ENCODE measurements at places on chromosomes 5 and 9.

DNA sequence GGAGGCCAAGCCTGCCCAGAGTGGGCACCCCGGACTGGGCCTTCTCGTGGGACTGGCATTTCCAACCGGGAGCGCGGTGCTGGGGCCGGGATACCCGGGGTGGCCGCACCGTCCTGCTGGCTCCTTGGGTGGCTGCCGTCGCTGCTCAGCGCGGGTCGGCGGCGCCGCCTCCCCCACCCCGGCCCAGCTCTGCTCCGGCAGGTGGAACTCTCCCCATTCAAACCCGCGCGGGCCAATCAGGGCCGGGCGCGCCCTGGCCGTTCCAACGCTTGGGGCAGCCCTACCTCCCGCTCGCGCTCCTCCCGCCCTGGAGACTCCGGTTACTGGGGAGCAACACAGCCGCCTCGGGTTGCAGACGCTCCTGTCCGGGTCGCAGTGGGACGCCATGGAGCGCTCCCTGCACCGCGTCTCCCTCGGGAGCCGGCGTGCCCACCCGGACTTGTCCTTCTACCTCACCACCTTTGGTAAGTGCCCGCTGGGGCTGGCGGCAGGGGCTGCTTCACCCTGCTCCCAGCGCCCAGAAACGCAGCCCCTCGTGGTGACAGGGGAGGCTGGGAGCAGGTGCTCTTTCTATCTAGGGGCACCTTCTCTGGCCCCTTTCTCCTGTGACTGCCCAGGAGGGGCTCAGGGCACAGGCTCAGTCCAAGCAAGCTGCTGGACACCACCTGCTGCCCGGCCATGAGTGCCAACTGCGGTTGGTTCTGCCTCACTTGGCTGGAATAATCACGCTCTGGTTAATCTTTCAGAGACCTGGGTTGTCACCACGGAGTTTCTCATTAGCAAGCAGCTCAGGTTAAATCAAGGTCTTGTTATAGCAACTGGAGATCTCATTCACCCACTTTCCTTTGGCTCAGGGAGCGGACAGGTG lies at the start of gene RGS3:
Gene RGS3, plus strand, starts transcription at position 310 of the 868 bp plus-strand sequence. Its CDS starts 76 bp downstream, at position 386.
- DNase-seq, result no peak

- no peak for DNase-seq
These were observed 71.7 kb downstream of the GRIA1 start for GRCh38 chr5:153562189-153562588.

DNA sequence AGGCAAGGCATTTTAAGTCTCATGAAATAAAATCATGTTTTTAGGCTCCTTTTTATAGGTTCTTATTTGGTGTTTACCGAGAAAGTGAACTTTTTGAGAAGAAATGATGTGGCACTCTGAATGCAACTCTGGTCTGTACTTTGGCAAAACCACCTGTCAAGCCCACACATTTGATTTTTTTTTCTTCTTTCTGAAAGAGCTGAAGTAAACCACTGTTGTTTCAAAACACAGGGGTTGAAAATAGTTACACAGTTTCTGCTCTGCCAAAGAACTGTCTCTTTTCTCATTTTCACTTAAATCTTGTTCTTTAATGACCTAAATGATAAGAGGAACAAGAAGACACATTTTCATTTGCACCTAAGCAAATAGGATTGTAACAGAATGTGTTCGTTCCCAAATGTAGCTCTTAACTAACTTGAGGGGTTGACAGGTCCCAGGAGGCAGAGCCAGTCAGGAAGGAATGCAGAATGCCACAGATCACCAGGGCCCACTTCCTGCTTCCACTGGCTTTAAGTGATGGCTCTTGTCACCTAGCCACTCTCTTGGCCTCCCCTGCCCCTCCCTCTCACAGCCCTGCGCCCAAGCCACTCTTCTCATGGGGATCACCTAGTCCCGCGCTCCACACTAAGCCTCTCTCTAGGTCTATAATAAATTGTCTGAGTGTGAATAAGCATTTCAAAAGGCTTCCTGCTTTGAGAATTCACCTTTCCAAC lies 47.3 kb downstream of the MED27 start:
- no peak for DNase-seq

GRCh38 chr5:178399701-178400095 lies 167.1 kb upstream of the PHYKPL start:
- no peak for DNase-seq

GRCh38 chr9:115598751-115599150 lies 480.8 kb upstream of the TNC start:
- DNase-seq, result no peak

DNA sequence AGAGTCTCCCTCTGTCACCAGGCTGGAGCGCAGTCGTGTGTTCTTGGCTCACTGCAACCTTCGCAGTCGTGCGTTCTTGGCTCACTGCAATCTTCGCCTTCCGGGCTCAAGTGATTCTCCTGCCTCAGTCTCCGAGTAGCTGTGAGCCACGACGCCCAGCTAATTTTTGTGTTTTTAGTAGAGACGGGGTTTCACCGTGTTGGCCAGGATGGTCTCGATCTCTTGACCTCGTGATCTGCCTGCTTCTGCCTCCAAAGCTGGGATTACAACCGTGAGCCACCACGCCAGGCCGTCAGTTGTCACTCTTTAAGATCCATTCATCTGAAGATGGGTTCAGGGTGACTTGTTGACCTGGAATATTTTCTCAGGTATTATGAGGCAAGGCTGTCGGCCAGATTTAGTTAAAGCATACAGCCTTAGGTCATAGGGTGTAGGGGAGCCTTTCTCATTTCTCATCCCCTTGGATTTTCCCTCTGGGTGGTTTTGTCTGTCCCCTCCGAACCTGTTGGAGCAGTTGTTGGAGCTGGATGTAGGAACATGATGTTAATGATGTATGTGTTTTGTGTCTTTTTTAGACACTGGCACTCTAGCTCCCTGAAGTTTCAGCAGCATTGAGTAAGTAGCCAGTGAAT lies 1.6 kb downstream of the SLC22A5 start:
- no peak for DNase-seq

GRCh38 chr9:106467113-106467864 lies 395.7 kb upstream of the ZNF462 start:
- no peak for DNase-seq

DNA sequence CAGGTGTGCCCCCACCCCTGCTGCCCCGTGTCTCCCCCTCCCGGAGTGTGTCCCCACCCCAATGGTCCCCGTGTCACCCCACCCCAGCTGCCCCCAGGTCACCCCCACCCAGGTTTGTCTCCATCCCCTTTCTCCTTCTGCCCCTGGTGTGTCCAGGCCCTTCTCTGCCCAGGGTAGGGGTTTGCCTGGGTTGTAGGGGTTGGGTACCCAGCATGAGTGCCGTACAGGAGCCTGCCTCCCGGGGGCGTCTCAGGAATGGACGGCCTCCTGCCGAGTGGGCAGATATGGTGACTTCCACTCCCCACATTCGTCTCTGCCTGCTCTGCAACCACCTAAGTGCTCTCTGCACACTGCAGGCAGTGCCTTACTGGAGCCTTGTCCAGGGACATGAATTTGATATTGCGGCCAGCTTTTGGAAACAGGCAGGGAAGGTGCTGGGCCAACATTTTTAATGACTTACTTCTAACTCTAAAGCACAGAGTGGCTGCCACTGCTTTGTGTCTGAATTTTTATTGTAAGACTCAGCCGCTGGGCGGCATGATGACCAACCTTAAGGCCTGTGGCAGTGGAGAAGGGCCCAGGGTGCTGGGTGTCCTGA lies 6.7 kb downstream of the LRRC14B start:
- DNase-seq, result no peak

- DNase-seq, result no peak
These were observed 77.2 kb downstream of the PRRT1B start for GRCh38 chr9:131622523-131622922.

- no peak for DNase-seq
These were observed 55.1 kb downstream of the EHMT1 start for GRCh38 chr9:137673886-137674285.

Data from stimulated activated CD8-positive, alpha-beta memory T cell treated with anti-CD3 and anti-CD28 coated beads, Interleukin-7, amount 100 ng/mL, for 24 hours (primary cell).